ENCODE measurements at places on chromosomes 2 and 18.

DNA sequence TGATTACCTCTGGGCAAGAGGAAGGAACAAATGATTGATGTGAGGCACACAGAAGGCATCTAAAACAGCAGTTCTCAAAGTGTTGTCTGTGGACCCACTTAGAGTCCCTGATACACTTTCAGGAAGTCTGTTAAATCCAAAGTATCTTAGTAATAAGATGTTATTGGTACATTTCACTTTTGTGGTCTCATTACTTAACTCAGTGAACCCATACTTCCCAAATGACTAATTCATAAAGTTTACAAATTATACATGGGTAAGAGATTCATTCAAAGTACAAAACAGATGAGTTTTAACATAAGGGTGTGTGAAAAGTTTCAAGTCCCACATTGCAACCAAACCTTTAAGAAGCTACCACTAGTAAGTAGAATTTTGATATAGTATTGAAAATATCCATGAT, 440.5 kb downstream of the NUP35 start:
- DNase-seq = no peak

- no peak for DNase-seq
These were observed 36.3 kb downstream of the ST8SIA5 start for GRCh38 chr18:46720521-46720920.

GRCh38 chr2:216571909-216572513, 61.2 kb upstream of the IGFBP2 start:
- DNase-seq = no peak

- no peak for DNase-seq
These were observed 150.8 kb downstream of the PXDN start for GRCh38 chr2:1593371-1594122.

DNA sequence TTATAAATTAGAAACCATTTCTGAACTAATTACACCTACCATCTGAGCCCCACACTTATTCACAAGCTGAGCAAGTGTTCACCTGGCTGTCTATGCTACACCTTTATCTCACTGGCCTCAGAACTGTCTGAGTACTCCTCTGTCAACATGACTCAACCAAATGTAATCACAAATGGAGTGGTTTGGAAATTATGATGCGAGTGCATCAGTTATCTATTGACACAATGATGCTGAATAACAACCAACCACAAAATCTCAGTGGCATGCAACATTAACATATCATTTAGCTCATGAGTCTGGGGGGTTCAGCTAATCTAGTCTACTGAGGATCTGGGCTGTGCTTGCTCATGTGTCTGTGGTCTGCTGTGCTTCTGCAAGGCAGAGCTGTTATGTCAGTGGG, 184.2 kb upstream of the NXPH2 start:
- no peak for DNase-seq

DNA sequence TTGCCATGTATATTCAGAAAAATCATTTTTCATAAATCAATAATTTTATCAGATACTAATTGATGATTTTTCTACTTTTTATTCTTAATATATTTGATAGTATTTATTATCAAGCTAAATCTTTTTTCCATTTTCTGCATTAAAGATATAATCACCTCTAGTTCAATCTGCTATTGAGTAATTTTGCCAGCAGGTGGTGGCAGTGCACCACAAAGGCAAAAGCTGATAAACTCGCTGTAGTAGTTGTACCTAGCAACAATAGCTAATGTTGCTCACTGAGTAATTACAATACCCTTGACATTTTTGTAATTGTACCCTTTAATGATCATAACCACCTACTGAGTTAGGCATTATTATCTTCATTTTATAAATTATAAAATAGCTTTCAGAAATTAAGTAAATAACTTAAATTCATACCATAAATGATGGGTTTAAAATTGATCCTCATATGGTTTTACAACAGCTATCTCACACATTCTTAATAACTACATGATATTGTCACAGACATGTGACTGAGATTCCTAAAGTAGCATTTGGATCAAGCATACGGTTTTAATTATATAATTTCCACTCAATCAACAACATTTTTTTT, 52.0 kb upstream of the CALCRL start:
- DNase-seq = no peak

- no peak for DNase-seq
These were observed 104.3 kb downstream of the USP40 start for GRCh38 chr2:233462202-233462785.

DNA sequence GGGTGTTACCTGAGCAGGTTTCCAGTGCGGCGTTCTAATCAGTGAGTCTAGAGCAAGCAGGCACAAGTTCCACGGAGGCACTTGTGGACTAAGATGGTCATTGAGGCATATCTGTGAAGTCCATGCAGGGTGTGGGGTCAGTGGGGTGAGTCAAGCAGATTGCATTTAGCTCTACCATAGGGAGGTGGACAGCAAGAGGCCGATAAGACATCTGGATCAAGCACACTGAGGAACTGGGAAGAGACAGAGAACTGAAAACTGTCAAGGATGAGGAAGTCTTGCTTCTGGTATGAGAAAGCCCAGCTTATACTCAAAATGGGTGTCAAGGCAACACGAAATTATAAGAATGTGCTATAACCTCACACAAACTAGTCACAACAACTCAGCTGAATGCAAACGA, 61.2 kb upstream of the SLC39A10 start:
- DNase-seq = no peak

GRCh38 chr2:43080571-43081021, 145.8 kb downstream of the ZFP36L2 start:
- DNase-seq = no peak

DNA sequence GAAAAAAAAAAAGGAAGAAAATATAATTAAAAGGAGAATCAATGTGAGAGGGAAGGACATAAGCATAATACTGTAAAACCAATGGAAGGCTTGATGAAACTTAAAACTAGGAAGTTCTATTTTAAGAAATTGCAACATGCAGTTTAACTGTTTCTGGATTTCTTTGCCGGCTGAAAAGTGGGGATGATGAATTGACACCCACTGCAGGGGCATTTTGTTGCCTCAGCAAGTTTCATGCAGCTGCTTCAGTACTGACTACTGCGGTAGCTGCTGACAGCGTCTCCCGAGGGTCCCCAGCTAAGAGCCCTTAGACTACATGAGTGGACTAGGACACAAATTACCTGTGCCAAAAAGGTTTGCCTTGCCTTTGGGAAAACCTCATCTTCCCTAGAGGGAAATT, 69.2 kb downstream of the B3GNT2 start:
- no peak for DNase-seq

- DNase-seq = no peak
These were observed 76.0 kb upstream of the EPC2 start for GRCh38 chr2:148568597-148568996.

- DNase-seq = no peak
These were observed 790.9 kb downstream of the CNTNAP5 start for GRCh38 chr2:124816007-124816406.

DNA sequence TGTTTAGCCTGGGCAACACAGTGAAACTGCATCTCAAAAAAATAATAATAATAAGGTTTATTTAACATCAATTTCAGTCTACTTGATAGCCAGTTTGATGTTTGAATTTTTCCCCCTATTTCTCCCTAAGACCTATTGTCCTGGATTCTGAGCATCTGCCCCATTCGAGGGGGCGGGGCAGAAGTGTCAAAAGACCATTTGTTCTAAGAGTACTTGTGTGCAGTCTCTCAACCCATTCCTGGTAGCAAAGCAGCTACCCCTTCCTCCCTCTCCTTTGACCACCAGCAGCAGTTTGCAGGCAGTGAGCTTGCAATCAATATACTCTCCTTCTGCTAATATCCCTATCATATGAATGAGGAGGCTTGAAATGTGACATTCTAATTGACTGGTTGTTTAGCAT, 71.9 kb downstream of the VWC2L start:
- no peak for DNase-seq

- no peak for DNase-seq
These were observed 409.9 kb downstream of the MTX2 start for GRCh38 chr2:176679061-176679669.

DNA sequence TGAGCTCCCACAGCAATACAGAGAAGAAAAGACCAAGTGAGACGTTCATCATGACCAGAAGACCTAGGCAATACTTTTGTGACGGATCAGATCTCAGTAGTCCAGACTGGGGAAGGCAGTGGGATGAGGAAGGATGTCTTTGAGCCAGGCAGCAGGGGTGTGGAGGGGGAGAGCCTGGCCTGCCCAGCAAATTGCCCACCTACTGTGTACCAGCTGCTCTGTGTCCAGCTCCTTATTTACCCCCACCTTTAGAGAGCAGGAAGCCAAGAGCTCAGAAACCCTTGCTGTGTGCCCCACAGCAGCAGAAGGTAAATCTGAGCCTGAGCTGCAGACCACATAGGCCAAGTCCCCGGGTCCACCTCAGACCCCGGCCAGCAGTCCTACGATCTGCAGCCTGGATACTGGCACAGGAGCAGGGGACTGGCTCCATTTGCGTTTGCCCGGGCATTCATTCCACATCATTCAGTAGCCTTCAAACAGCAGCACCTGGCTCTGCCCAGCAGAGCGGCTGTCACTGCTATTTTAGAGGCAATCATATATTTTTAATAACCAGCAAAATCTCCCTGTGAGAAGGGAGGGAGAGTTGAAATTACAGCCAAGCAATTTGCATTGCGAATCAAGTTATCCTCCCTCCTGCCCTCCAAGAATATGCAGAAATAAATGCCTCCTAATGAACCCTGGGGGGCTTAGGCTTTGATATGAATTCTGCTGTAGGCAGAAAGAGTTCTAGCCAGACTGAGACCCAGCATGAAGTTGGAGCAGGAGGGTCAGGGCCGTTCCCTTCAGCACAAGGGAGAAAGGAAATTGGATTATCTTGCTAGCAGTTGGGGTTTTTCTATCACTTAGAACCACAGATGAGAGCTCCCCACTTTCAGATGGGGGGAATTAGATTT, 110.0 kb upstream of the FZD7 start:
- no peak for DNase-seq

- DNase-seq = no peak
These were observed 277.1 kb upstream of the CCDC68 start for GRCh38 chr18:55236150-55236931.

DNA sequence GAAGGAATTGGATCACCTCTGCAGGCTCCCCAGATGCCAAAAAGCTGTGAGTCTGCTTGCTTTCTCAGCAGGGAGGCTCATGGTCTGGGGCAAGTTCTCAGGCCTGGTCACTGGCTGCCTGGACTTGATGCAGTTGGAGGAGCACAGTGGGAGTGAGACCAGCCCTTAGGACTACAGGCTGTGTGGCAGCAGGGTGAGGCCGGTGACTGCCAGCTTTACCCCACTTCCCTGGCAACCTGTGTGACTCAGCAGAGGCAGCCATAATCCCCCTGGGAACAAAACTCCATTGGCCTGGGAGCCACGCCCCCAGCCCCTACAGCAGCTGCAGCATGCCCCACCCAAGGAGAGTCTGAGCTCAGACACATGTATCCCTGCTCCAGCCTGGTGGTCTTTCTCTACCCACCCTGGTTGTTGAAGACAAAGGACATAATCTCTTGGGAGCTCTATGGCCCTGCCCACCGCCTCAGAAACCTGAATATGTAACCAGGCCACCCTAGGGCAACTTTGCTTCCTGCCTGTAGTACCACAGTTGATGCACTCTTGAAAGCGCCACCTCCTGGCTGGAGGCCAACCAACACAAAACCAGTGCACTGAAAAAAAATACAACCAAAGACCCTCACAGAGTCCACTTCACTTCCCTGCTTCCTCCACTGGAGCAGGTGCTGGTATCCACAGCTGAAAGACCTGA, 106.8 kb upstream of the SPATS2L start:
- DNase-seq = no peak

DNA sequence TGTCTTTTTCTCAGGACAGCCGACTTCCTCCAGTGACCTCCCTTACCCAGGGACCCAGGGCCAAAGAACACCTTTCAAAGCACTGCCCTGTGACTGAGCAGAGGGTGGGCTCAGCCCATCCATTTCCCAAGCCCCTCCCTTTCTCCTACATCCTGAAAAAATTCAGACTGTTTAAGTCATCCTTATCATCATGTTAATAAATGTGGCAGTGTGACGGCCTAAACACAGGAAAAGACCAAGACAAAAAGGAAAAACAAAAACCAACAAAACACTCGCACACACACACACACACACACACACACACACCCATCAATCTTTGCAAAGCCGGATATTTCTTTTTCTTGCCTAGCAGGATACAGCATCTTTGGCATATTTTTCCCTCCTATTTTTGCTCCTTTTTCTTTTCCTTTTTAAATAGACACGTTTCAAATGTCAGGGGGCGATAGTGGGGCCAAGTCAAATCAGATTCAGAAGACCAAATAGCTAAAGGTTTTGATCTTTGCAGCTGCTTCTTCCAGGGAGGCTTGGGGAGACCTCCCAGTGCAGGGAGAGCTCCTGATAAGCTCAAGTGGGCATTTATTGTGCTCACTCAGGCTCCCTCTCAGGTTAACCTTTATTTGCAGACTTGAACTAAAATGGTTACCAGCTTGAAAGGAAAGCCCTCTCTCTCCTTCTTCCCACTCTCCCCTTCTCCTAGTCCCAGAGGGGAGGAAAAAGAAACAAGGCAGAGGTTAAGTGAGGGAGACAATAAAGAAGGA, 39.5 kb upstream of the NRP2 start:
- no peak for DNase-seq

DNA sequence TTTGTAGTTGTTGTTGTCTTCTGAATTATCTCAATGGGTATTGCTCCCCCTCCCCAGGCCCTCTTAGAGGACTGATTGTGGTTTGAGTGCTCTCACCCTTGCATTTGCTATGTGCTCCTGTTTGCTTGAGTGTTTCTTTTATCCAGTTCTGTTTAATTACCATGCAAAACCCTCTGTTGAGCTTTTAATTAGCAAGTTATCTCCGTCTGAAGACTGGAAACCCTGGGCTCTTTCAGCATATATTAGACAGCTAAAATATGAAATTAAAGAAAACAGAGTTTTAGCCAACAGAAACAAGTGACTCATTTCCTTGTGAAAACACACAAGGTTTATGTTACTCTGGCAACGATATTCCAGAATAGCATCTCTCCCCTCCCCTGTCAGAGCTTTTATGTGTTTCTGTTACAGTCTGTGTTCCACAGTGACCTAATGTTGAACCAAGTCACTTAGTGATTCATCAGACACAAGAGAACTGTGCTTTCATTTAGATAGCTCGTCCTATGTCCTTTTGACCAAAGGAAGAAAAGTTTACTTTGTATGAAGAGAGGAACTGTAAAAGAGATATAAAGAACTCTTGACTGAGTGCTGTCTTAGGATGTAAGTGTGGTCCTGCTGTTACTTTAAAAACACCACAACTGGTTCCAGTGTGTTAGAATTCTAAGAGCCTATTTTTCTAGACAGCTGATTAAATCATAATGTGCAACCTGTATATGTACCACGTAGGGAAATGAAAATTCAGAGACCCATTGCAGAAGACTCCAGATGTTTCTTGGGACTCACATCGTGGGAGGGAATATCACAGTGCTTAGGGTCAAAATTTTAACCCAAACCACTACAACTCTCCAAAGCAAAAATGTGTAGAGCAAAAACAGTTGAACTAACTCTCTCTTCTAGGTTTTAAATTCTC, 172.8 kb upstream of the RBMS1 start:
- DNase-seq = no peak

DNA sequence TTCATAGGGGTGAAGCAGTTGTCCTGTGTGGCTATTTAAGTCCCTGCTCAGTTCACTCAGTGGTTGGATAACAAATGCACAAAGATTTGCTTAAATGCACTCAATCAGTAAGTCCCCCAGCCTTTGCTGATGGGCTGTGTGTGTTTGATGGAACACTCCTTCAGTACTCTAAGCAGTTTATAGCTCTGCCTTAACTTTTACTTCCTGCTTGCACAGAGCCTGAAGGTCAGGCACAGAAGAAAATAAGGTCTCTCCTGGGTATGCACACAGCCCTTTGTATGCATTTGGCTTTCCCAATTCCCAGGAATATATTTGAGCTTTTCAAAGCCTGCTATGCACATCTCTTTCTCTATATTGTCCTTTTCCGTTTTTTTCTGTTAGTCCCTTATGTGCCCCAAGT, 208.7 kb upstream of the STK17B start:
- DNase-seq = no peak

GRCh38 chr2:191870744-191871143, 23.9 kb upstream of the CAVIN2 start:
- DNase-seq = no peak

All from stimulated activated CD8-positive, alpha-beta memory T cell treated with anti-CD3 and anti-CD28 coated beads, Interleukin-2, amount 100 ng/mL, for 1 hour (primary cell).